ENCODE measurements at places on chromosomes 13 and 19. TPM values are rescaled to one million over a fixed set of nuclear protein-coding genes. Genes with fewer than 3 reads are reported as not detected.

Gene CAPN12
- total RNA-seq: not detected

Gene TNFSF9
- total RNA-seq: 17.8 TPM

Gene CLEC17A
- total RNA-seq: not detected

Gene ZNF66
- total RNA-seq: 2.9 TPM

Gene SH2D3A
- not detected for total RNA-seq

Gene ZNF331
- 4.0 TPM for total RNA-seq

Gene OR7D4
- total RNA-seq: not detected
